ENCODE measurements at places on chromosomes 2 and 18.

DNA sequence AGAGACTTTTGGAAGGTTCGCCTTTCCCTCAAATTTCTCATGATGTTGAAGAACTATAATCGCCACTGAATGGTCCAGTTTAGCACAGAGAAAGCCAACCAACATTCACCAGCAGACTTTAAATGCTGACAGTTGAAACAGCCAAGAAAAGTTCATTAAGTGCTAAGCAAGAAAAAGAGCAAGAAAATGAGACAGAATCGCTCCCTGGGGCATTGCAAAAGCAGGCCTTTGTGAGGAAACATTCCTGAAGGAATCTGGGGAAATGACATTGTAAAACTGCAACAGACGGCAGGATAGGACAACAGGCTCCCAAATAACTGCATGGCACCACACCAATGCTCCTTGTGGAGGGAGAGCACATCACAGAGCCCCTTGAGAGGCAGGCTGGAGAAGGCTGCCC is 269.3 kb upstream of the ID2 start:
- DNase-seq: no peak

DNA sequence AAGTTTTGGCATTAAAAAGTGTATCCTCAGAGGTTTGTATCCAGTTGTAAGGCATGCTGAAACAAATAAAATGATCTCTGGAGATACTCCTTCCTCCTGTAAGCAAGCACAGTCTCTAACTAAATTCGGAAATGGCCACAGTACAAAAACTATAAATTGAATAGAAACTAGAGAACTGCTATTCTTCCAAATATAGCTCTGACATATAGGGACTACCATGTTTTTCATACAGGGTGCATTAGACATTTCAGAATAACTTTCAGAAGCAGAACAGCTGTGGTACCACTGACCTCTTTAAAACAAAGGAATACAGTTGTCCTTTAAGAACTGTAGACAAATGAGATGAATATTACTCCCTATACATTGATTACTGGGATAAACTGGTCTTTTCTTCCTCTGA is 568.5 kb downstream of the ARHGAP15 start:
- DNase-seq: no peak

DNA sequence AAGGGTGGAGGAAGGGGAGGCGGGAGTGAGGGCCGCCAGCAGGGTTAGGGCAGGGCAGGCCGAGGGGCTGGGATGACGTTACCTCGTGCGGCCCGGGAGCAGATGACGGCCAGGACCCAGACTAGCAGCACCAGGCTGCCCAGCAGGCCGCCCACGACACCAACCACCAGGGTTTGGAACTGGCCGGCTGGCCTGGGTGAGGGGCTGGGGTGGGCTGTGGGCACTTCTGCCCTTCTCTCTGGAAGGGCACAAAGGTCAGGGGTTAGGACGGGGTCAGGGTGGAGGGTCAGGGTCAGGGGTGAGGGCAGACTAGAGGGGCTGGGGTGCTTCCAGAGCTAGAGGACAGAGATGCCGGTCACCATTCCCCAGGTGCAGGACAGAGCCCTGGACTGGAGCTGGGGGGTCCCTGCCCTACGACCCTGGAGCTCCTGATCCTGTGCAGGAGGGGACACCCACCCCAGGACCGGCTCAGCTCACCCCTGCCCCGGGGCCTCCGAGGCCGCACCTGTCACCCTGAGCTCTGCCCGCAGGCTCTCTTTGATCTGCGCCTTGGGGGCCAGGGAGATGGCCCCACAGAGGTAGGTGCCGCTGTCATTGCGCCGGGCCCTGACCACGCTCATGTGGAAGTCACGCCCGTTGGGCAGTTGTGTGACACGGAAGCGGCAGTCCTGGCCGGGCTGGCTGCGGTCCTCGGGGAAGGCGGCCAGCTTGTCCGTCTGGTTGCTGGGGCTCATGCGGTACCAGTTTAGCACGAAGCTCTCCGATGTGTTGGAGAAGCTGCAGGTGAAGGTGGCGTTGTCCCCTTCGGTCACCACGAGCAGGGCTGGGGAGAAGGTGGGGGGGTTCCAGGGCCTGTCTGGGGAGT is 6.3 kb downstream of the PDCD1 start:
- no peak for DNase-seq

GRCh38 chr2:142681952-142682351 is 195.5 kb upstream of the KYNU start:
- no peak for DNase-seq

GRCh38 chr18:10898417-10898974 is 250.9 kb downstream of the PIEZO2 start:
- no peak for DNase-seq

DNA sequence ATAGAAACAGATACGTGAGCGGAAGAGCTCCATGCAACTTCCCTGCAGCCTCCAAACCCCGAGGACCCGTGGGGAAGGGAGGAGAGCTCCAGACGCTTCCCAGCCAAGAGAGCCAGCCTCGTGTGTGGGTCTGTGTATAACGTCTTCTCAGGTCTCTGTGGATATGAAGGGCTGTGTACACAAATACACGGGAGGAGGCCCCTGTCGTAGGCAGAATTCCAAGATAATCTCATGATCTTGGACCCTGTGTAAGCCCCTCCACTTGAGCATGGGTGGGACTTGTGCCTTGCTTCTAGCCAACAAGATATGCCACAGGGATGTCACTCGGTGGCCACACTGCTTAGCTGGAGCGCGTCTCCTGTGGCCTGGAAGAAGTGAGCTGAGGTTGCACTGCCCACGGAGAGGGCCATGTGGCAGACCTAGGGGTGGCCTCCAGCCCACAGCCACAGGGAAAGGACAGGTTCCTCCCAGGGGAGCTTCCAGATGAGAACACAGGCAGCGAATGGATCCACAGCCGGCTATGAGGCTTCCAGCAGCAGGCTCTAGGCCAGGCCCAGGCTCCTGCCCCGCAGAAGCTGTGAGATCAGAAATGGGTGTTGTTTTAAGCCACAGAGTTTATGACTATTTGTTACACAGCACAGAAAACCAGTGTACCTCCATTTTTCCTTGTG is 15.6 kb upstream of the KLF11 start:
- DNase-seq: no peak

All from nucleus accumbens (tissue), 56 donors.